ENCODE measurements at places on chromosomes 7 and 10. TPM values are rescaled to one million over a fixed set of nuclear protein-coding genes. Genes with fewer than 3 reads are reported as not detected.

FAM221A gene
- 21.6 TPM for total RNA-seq

CADPS2 gene
- total RNA-seq, result 36.7 TPM

CELF2 gene
- 43.3 TPM for total RNA-seq

- DNase-seq, result no peak
These were observed 118.0 kb upstream of the PDSS1 start for GRCh38 chr10:26579256-26580063.

DNA sequence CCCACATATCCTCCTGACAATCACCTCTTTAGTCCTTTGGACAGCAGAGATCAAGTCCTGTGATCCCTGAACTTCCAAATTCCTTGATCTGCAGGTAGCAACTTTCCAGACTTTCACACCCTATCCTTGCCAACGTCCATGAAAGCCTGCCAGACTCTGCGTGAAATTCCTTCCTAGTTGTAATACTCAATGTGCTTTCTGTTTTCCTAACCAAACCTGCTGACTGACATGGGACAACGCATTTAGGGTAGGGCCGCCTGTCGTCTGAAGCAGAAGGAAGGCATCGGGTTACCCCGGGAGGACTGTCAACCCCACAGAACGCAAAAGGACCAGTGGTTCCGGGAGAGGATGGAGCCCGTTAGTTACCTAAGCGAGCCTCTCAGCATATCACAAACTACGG, 23.9 kb downstream of the ITGA8 start:
- no peak for DNase-seq

GRCh38 chr10:61163403-61163802, 219.4 kb upstream of the RHOBTB1 start:
- DNase-seq, result no peak

DNA sequence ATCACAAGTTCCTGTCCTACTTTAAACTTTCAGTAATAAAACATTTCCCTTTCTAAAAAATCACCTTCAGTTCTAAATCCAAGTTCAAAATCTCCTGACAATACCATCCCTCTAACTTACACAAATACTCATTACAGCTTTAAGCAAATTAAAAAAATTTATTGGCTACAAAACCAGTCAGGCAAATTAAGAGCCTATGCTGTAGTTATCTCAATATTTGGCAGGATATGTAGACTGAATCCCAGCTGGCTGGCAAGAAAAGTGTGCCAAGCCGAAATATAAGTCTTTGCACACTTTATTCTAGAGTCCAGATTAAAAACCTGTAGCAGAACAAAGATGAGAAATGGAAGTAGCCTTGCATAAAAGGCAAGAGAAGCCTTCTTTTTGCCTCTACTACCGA, 9.5 kb downstream of the WAPL start:
- no peak for DNase-seq

DNA sequence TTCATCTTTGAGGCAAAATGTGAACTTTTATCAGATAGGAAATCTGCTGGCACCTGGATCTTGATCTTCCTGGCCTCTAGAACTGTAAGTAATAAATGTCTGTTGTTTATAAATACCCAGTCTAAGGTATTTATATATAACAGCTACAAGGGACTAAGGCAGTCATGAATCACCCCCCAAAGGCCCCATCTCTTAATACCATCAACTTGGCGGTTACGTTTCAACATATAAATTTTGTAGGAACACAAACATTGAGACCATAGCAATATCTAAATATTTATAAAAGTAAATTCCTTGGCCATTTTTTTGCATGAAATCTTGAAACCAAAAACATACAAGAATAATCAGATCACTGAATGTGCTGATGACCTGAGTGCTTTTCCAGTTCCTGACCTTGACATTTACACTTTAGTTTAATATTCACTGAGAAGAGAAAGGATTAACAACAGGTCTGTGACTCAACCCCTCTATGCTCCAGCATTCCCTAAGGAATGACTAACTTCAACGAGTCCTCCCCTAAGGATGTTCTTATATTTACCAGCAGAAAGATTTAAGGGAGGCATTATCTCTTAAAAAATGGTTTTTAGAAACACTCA, 1438.5 kb upstream of the CELF2 start:
- no peak for DNase-seq

DNA sequence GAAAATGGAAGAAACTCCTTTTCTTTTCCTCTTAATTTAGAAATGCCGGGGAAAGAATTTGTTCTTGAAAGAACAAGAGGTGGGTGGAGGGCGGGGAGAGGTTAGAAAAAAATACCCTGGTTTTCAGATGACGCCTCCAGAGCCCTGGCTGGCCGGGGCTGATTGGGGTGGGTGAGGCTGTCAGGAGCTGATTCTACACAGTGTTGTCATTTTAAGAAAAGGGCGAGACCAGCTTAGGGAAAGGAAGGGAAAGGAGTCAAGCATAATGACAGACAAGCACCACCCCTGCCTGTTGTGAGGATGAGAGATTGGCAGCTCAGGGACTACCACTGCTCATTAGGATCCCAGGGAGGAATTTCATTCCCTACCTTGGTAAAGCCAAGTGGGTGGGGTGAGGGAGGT, 9.9 kb upstream of the FAM180A start:
- no peak for DNase-seq

DNA sequence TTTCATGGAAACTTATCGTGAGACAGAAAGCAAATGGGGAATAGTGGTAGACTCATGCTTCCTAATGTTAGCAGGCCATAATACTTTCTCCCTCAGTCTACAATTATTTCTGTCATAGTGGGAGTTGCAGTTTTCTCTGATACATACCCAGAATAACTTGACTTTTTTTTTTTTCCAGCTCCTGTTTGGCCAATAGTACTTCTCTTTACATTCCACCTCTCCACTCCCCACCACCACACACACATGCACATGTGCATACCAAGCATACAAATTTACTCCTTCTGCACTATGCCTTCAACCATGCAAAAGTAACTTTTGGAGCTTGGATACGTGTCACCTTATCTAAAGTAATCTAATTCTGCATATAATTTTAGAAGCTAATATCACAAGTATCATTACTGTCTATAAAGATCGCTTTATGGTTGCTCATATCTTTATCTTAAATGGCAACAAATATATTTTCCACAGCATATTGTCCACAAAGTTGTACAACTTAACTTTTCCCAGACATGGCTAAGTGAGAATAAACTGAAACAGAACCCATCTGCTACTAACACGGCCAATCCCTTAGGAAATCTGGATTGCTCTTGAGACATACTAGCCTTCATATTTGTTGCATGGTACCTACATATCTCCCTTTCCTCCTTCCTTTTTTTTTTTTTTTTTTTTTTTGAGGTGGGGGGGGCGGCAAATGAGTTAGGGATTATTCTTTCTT, 49.0 kb downstream of the TES start:
- peak; percentile 14 for DNase-seq

DNA sequence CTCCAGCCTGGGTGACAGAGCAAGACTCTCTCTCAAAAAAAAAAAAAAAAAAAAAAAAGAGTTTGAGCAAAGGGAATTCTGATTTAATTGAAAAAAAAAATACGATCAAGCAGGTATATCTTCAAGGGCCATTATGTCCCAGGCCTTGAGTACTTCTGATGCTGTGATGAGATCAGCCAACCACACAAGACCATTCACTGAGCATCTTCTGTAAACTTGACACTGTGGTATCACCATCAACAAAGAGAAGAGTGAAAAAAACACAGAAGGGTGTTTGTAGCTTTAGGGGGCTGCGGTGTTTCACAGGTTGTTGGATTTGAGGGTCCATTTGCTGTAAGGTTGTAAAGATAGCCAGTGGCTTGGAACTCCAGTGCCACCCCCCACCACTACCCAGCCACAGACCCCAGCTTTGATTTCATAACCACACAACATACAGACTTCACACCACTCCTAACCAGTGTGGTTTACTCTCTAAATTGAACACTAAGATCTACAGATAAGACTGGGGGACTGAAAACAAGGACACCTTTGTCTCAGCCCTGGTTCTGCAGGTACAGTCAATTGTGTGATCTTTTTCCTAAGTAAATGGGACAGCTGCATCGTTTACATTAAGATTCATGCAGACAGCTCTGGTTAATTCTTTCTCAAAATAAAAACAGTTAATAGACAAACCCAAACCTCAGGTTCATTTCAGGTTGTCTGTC, 66.4 kb downstream of the CDC123 start:
- no peak for DNase-seq

All from spinal cord (tissue), 10 donors.